ENCODE measurements at places on chromosomes 11 and 22.

- DNase-seq, result peak; percentile 21
Observed at GRCh38 chr22:43319661-43320486, 23.3 kb downstream of the SCUBE1 start.

DNA sequence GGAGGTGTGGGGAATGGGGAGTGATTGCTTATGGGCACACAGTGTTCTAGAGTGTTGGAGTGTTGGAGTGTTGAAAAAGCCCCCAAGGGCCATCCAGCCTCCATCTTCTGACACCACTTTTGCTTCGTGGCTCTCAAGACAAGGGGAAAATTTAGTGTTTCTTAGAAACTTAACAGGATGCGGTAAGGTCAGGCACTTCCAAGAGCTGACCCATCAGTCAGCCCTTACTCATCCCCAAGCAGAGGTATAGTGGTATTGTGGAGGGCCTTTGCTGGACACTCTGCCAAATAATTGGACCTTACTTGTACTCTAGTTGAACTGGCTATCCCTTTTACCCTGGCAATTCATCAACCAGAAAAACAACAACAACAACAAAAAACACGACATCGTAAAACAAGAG, 14.8 kb upstream of the ALDH3B2 start:
- DNase-seq, result no peak

DNA sequence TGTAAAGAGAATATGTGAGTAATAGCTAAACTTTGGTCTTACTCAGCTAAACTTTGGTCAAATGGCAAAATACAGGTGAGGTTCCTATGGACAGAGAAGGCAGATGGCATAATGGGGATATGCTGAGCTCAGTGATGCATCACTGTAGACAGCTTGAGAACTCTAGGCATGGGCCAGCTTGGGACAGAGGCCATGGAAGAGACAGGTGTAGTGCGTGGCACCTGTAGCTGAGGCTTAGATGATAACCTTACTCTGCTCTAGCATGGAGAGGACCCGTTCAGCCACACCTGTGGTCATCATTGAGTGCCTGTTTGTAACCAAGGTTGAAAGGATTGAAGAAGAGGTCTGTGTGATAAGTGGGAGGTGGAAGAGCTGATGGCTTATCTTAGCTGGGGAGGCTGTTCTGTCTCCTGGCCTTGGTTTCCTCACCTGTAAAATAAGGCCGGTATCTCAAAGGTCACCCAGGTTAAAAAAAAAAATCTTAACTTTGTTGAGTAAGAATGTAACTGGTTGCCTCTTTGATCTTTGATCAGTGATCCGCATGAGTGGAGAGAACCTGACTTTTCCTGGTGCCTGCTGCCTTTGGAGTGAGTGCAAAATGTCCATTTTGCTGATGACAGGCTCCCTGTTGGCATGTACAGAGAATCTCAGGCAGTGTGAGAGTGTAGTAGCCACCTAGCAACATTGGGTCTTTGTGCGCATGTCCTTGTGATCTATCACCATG, 48.6 kb downstream of the ZNRF3 start:
- DNase-seq, result no peak

- peak; percentile 98 for DNase-seq
Observed at GRCh38 chr11:535519-536454, at the start of gene HRAS. TSS of gene HRAS (minus strand) at chr11:535576.

DNA sequence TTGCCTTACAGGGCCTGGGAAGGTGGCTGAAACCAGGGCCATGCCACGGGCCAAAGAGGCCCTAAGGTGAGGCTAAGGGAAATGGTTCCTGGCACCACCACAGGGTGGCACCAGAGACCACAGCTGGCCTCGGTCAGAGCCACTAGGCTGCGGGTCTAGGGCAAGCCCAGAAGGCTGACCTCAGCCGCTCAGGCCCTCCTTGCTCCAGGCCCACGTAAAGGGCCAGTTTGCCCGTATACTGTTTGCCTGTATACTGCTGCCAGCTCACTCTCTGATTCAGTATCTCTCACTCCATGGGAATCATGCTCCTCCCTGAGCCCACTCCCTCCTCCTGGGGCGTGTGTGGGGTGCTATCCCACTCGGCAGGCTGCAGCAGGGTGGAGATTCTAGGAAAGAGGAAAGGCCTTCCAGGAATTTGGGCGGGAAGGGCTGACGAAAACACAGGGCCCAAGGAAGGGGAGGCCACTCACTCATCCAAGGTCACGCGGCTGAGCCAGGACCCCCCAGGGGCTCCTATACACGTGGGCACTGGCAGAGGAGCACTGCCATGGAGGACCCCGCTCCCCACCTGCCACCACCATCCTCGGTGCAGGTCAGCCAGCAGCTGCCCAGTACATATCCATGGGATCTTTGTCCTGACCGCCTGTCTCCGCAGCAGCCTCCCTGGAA, 62.4 kb downstream of the NECTIN1 start:
- peak; percentile 81 for DNase-seq

GRCh38 chr11:35153280-35153679, 14.3 kb downstream of the CD44 start:
- no peak for DNase-seq

DNA sequence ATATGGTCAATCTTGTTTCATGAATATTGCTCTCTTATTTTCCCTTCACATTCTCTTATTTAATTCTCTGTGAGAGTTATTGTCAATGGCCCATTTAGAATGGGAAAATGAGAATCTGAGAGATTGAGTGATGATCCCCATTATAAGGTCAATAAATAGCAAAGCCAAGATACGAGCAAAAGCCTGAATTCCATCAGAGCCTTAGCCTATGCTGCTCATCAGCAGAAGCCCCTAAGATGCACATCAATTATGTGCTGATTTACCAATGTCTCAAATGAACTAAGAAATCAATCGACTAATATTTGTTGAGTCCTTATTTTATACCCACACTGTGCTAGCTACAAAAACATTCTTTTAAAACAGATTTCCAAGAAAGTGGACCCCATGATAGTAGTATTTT, 330.8 kb upstream of the DDI1 start:
- DNase-seq, result no peak

DNA sequence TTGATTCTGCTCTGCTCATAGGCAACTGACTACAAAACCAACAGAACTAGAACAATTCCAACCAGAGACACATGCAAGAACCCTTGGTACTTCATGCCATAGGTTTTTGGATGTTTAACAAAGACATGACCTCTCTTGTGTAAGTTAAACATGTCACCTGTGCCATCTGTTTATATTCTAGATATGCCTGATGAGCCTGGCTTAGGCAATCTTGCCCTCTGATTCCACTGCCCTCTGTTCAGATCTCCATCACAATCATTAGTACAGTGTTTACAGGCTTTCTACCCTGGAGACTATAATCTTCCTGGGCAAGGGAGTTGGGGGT, 40.8 kb downstream of the ABTB2 start:
- DNase-seq, result no peak

GRCh38 chr11:61082062-61082870, 20.0 kb upstream of the CD5 start:
- DNase-seq, result peak; percentile 63

DNA sequence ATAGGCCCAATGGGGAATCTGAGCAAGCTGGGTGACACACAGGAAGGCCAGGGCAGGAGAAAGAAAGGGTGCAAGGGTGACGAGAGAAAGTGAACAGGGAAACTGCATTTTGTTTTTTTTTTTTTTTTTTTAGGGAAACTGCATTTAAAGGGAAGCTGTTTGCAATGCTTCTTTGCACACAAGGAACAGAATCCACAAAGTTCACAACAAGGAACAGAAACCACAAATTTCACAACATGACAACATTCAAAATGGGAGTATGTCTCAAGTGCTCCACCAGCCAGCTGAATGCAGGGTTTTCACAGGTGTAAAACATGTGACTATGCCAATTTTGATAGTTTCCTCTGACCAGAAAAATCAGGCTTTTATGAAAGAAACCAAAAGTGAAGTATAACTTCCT, 6.8 kb upstream of the PLAAT3 start:
- peak; percentile 50 for DNase-seq
